Pulmonary artery endothelial cell (primary cell): ENCODE measurements at places on chromosomes 6 and 20. TPM values are rescaled to one million over a fixed set of nuclear protein-coding genes. Genes with fewer than 3 reads are reported as not detected.

PLN gene
- 0.04 TPM in 1 of 2 replicates, not detected in the other for total RNA-seq

IMPG1 gene
- total RNA-seq, result not detected in 2 replicates

OLIG3 gene
- total RNA-seq, result not detected in 2 replicates

C6orf118 gene
- total RNA-seq, result not detected in 2 replicates

KCNQ5 gene
- 0.21 TPM in 1 of 2 replicates, not detected in the other for total RNA-seq

ABHD12 gene
- total RNA-seq, result 25.9 and 30.1 TPM in 2 replicates

PAQR8 gene
- 4.2 and 7.5 TPM in 2 replicates for total RNA-seq

KLHDC3 gene
- total RNA-seq, result 123 and 148 TPM in 2 replicates

CYP21A2 gene
- total RNA-seq, result not detected in 2 replicates

SRC gene
- 16.6 and 20.2 TPM in 2 replicates for total RNA-seq

FYN gene
- 140 and 194 TPM in 2 replicates for total RNA-seq

COL19A1 gene
- total RNA-seq, result not detected in 2 replicates

ELOVL2 gene
- not detected in 2 replicates for total RNA-seq

ARID1B gene
- total RNA-seq, result 26.4 and 32.8 TPM in 2 replicates

PCK1 gene
- total RNA-seq, result not detected in 2 replicates

GSTA3 gene
- not detected in 2 replicates for total RNA-seq

AKIRIN2 gene
- 18.5 and 20.3 TPM in 2 replicates for total RNA-seq

RUNX2 gene
- not detected in 2 replicates for total RNA-seq

ECI2 gene
- 152 and 255 TPM in 2 replicates for total RNA-seq

ZNF334 gene
- total RNA-seq, result under 0.01 and 1.3 TPM in 2 replicates

ARMH2 gene
- not detected in 2 replicates for total RNA-seq

TCP1 gene
- 373 and 619 TPM in 2 replicates for total RNA-seq

CRISP3 gene
- not detected in 2 replicates for total RNA-seq

GRM1 gene
- total RNA-seq, result under 0.01 TPM in 2 replicates

FUCA2 gene
- total RNA-seq, result 36.5 and 38.7 TPM in 2 replicates

TULP1 gene
- not detected in 2 replicates for total RNA-seq

PSORS1C2 gene
- total RNA-seq, result not detected in 2 replicates
